ENCODE measurements at places on chromosomes 1 and 21.

GRCh38 chr1:218273762-218274479 lies 11.2 kb upstream of the RRP15 start:
- no peak for DNase-seq

DNA sequence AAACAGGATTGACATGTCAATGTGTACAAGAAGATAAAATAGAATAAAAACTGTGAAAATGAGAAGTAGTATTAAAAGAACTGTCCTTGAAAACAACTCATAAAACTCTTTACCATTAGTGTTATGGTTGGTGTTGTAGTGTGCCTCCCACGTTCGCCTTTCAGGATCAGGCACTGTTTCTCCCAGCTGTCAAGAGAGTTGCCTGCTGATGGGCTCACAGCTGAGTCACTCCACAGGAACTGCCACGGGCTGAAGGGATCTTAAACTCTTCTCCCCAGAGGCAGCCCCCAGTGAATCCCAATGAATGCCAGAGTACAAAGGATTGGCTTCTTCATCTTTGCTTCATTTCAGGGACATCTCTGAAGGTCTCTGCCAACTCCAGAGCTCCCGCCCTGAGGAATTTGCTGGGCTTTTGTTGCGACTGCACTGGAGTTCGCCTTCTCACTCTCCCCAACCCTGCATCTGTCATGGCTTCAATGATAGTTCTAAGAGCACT lies 119.6 kb downstream of the ADGRL2 start:
- no peak for DNase-seq

DNA sequence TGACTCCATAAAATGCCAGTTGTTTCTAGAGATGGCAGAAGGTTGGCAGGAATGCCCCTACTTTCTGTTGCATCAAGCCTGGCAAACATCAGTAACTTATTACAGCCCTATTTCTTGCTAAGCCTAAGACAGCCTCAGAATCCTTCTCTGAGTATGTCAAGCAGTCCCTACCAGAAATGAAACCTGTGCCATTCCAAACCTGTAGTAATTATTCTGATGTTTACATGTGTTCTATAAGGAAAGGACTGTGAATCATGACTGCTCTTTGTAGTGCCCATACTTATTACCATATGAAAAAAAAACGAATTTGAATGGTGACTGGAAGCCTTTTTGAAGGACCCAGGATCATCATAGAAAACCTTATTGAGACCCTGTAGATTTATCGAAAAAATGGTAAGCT lies 5.4 kb downstream of the CDCA8 start:
- DNase-seq = no peak

- DNase-seq = no peak
Observed at GRCh38 chr21:30882866-30883597, 1.7 kb upstream of the KRTAP11-1 start.

- DNase-seq = no peak
Observed at GRCh38 chr1:119808491-119808890, 2.8 kb downstream of the REG4 start.

DNA sequence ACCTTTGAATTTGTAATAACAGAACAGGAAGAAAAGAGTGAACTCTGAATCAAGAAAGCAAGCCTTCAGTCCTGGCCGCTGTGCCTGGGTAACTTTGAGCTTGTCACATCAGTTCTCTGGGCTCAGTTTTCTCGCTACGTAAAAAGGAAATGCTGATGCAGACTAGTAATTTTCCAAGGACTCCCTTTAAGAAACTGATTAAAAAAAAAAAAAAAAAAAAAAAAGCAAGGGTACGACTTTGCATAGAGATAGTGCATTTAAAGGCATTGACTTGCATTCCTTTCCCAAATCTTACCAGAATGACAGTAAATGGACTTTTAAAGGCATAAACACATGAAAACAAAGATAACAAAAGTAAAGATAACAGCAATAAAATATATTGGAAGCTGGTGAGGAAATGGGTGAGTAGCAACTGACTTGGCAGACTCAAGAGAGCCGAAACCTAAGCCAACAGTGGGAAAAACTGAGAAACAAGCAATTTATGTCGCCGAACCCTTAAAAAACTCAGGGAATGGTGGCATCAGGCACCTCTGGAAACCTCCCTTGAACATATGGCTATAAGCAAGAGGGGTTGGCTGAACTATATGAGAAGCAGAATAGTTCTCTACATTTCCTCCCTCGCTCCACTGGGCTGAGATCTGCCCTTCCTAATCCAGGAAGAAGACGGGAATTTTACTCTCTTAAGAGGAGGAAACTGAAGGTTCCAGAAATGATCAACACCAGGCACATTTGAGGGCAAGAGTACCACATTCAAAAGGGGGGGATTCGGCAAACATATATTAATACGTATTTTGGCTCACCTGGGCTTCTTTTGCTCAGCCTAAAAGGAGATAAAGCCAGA lies 189.2 kb downstream of the CDC7 start:
- DNase-seq = no peak

DNA sequence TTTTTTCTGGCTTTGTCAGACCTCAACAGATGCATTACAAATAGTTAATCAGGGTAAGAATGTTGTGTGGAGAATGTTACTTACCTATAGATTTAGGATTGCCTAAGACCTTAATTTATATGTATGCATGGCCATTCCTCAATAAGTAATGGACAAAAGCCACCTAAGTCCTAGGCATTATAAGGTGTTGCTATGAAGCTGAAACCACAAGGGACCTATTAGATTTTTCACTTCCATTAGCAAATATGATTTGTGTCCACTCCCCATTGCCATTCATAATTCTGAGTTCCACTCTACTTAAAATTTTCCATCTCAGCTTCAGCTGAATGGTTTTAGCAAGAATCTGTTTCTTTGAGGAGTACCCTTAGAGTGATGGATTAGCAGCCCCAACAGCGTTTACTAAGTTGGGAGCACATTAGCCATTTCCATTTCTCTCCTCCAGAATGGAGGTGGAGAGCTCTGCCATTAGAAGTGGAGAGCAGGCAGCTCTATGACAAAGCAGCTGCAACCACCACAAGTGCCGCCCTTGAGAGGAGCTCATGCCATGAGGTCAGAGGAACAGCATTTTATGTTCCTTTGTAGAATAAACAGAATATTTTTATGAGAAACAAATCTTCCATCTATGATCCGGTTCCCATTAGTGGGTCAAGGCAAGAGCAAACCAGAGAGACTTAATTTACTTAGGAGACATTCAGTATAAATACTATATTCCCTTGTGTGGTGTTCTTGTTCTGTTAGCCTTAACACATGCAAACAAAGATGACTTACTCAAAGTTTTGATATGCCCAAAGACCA lies 28.9 kb upstream of the C1orf87 start:
- DNase-seq = no peak
